ENCODE measurements at places on chromosomes 11 and 22. TPM values are rescaled to one million over a fixed set of nuclear protein-coding genes. Genes with fewer than 3 reads are reported as not detected.
A peak's percentile ranks its signal among the peaks of the same experiment; 100 is the strongest.

DNA sequence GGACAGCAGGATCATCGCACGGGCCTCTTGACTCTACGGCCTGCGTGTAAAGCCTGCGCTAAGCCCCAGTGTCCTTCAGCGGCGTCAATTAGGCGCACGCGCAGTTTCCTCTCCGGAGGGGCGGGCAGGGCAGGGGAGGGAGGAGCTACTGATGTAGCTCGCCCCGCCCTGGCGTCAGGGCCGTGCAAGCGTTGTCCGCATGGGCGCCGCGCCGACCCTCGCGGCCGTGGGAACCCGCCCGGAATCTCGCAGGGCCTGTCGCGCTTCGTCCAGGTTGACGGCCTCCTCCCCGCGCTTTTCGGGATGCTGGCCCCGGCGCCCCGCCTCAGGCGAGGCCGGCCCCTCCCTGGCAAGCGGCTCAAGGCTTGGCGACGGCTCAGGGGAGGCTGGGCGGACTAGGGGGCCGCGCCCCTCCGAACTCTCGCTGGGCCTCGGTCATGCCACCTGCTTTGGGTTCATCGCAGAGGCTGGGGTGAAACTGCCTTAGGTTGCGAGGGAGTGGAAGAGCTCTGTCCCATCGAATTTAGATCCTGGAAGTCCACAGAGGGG lies 61.1 kb downstream of the ST3GAL4 start:
- no peak overlapping the region for H3K27ac ChIP-seq
- no peaks in the 10 kb centered on the region for H3K27me3 ChIP-seq
- DNase-seq, result peak; percentile 80
- H3K4me1 ChIP-seq, result peaks cover 22% of the 10 kb centered on the region
- H3K4me3 ChIP-seq, result peak overlapping the region; percentile 45
- no peaks in the 10 kb centered on the region for H3K36me3 ChIP-seq

DGCR6 gene
- total RNA-seq, result 1.8 TPM

FOSL1 gene
- total RNA-seq, result not detected

- no peak overlapping the region for H3K4me3 ChIP-seq
- H3K36me3 ChIP-seq, result peaks cover 1% of the 10 kb centered on the region
- DNase-seq, result no peak
- no peak overlapping the region for H3K27ac ChIP-seq
- no peaks in the 10 kb centered on the region for H3K27me3 ChIP-seq
These were observed 1.4 kb upstream of the YPEL1 start for GRCh38 chr22:21736948-21737347.

- DNase-seq, result no peak
- no peaks in the 10 kb centered on the region for H3K27me3 ChIP-seq
- H3K27ac ChIP-seq, result no peak overlapping the region
- H3K4me3 ChIP-seq, result no peak overlapping the region
- no peaks in the 10 kb centered on the region for H3K4me1 ChIP-seq
These were observed 34.1 kb downstream of the GNAZ start for GRCh38 chr22:23104187-23104971.

CRKL gene
- 75.3 TPM for total RNA-seq

GRCh38 chr11:110433393-110434333 lies 3.9 kb downstream of the FDX1 start:
- H3K36me3 ChIP-seq, result peaks cover 1% of the 10 kb centered on the region
- no peak overlapping the region for H3K4me3 ChIP-seq
- H3K27me3 ChIP-seq, result no peaks in the 10 kb centered on the region
- peak; percentile 57 for DNase-seq
- H3K4me1 ChIP-seq, result peaks cover 22% of the 10 kb centered on the region

DNA sequence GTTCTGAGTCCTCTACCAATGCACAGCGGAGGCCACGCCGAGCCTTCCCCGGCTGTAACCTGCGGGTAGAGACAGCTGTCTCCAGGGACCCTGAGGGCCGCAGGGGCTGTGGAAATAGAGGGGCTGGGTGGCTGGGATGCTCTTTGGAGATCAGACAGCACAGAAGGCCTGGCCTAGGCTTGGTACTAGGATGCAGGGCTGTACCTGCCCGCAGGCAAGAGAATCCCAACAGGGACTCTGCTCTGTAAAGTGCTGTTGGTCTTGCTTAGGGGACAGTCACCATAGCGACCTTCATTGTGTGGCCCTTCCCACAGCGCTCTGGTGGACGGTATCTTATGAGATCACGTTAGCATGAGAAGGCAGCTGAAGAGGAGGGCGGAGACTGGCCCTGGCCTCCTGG lies 11.3 kb upstream of the KCNJ5 start:
- no peaks in the 10 kb centered on the region for H3K4me1 ChIP-seq
- peaks cover 28% of the 10 kb centered on the region for H3K27me3 ChIP-seq
- H3K27ac ChIP-seq, result no peak overlapping the region
- no peaks in the 10 kb centered on the region for H3K36me3 ChIP-seq
- no peak overlapping the region for H3K4me3 ChIP-seq

DNA sequence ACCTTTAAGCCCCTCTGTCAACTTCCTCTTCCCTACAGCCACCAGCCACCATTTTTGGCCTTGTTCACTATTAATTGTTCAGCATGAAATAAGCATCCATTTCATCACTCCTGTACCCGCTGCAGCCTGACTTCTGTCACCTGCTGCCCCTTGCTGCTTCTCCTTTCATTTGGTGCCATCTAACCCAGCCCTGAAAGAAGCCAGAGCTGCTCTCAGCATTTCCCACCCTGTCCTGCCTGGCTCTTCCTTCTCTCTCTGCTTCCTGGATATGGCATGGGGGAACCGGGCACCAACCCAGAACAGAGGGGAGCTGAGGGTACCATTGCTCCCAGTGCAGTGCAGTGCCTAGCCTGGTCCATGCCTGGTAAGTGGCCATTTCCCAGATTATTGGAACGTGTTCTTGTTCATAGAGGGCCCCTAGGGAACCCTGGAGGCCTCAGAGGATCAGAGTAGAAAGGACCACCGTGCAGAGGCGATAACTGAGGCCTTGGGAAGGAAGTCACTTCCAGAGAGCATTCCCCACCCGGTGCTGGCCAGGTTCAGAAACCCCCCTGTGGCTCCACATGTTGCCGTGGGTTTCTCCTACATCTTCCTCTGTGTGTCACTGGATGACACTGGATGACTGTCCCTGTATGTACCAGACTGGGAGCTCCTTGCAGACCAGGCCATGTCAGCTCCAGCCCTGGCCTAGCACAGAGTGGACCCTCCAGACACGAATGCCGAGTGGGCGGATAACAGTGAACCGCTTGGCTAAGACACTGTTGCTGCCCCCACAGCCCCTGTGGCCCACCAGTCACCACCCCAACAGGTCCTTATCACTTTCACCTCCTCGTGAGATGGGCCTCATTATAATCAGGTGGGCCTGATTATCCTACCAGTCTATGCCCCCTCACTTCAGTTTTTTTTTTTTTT lies 4.7 kb downstream of the YDJC start:
- H3K4me1 ChIP-seq, result peaks cover 23% of the 10 kb centered on the region
- DNase-seq, result peak; percentile 8
- H3K27ac ChIP-seq, result no peak overlapping the region
- H3K27me3 ChIP-seq, result no peaks in the 10 kb centered on the region
- H3K36me3 ChIP-seq, result peaks cover 55% of the 10 kb centered on the region

DNA sequence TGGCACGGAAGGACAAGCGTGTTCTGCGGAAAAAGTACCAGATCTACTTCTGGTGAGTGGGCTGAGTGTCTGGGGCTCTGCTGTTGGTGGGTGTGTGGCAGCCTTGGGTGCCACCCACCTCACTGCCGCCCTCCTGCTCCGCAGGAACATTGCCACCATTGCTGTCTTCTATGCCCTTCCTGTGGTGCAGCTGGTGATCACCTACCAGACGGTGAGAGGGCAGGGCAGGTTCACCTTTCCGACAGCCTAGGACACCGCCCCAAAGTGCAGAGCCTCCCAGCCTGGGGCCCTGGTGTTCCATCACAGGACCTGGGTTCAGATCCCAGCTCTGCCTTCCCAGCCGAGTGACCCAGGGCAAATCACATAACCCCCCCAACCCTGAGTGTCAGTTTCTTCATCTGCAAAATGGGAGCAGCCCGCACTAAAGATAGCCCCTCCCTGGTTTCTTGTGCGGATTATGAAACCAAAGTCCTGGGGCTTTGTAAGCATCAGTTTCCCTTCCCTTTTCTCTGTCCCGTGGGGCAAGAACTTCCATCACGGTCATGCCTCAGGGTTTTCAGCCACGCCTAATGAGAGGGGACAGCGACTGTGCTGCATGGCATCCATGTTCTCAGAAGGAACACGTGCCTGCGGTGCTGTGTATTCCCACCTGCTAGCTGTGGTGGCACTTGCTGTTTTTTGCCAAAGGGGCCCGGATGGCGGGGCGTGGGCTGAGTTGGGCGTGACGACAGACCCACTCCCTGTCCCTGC lies 9.8 kb upstream of the TAGLN start:
- DNase-seq, result peak; percentile 95
- peaks cover 65% of the 10 kb centered on the region for H3K36me3 ChIP-seq
- H3K4me1 ChIP-seq, result peaks cover 56% of the 10 kb centered on the region
- no peak overlapping the region for H3K4me3 ChIP-seq

- peaks cover 7% of the 10 kb centered on the region for H3K36me3 ChIP-seq
- DNase-seq, result no peak
- no peak overlapping the region for H3K4me3 ChIP-seq
These were observed 14.0 kb downstream of the RAB30 start for GRCh38 chr11:83057721-83058120.

DNA sequence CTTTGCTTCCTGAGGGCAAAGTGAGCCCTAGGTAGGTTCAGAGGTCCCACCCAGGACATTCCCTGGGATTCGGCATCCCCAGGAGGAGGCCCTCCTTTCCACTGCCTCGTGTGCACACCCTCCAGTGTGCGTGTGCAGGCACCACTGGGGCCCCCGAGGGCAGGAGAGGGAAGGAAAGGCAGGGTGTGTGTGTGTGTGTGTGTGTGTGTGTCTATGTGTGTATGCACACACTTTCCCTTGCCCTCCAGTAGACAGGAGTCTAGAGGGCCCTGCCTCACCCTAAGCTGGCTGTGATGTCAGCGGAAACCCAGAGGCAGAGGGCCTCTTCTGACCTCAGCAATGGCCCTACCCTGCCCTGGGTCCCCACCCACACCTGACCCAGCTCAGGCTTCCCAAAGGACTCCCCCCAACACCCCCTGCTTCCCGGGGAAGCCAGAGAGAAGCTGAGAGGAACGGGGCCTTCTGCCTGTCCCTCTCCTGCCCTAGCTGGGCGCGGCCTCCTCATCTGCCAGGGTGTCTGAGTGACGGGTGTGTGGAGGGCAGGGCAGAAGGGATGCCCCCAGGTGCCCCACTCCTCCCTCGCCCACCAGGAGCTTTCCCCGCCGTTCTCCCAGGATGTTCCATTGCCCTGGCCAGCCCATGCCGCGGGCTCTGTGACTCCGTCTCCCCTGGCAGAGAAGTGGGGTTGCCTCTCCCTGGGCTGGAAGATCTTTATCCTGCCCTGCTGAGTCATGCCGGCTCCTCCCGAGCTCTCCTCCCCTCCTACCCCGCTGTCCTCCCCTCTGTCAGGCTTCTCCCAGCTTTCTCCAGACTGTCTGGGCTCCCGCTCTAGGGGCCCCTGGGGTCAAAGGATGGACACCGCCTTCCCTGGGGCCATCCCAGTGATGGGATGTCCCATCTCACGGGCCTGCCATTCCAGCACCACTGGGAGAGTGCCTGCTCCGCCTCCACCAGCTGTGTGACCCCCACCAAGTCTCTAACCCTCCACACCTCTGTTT lies 6.0 kb upstream of the CLCF1 start:
- no peaks in the 10 kb centered on the region for H3K27me3 ChIP-seq
- H3K4me3 ChIP-seq, result no peak overlapping the region
- H3K36me3 ChIP-seq, result no peaks in the 10 kb centered on the region

GRCh38 chr11:131041331-131042040 lies 125.2 kb upstream of the SNX19 start:
- DNase-seq, result no peak
- no peaks in the 10 kb centered on the region for H3K36me3 ChIP-seq
- no peak overlapping the region for H3K27ac ChIP-seq
- H3K27me3 ChIP-seq, result no peaks in the 10 kb centered on the region
- no peaks in the 10 kb centered on the region for H3K4me1 ChIP-seq
- H3K4me3 ChIP-seq, result no peak overlapping the region

Data from B cell (primary cell).